Posterior vena cava (tissue), 2 donors: ENCODE measurements at places on chromosomes 2 and 18. TPM values are rescaled to one million over a fixed set of nuclear protein-coding genes. Genes with fewer than 3 reads are reported as not detected.

The BMP10 gene
- not detected for total RNA-seq

The CLEC4F gene
- total RNA-seq, result 0.32 TPM

The CXCR4 gene
- 7.8 TPM for total RNA-seq

- no peak for DNase-seq
Observed at GRCh38 chr2:56049233-56049845, 125.8 kb upstream of the EFEMP1 start.

- DNase-seq, result no peak
Observed at GRCh38 chr18:56643381-56643780, 5.0 kb upstream of the TXNL1 start.

DNA sequence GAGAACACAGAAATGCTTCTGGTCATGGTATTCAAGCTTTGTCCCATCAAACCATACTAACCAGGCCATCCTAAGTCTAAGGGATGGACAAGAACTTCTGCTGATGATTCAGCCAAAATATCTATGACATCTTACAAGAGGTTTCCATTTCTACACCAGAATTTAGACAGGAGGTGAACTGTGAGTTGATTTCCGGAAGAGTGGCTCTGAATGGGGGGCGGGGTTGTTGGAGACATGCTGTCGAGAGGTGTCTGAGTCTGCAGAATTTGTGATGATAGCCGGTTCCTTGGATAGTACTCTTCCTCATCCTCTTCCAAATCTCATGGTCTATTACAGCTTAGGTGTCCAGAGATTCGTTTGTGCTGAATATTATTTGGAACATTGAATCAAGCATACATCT lies 408.7 kb upstream of the TCF4 start:
- no peak for DNase-seq

DNA sequence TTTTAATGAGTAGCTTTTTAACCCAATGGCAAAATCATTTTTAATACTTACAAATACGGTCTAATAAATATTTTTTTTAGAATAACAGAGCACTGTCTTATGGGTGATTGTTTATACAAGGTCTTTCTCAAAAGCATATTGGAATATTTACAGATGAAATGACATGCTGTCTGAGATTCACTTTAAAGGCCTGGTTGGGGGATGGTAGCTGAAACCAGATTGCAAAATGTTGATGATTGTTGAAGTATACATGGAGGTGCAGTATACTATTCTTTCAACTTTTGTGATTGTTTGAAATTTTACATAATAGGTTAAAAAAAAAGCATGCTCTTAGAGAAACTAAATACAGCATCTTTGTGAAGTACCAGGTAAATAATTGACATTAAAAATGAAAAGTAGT lies 111.2 kb downstream of the FMNL2 start:
- DNase-seq, result no peak

The STON1 gene
- total RNA-seq, result 44.7 TPM

The RAPGEF4 gene
- total RNA-seq, result 6.2 TPM

The SERPINB2 gene
- total RNA-seq, result 0.46 TPM

DNA sequence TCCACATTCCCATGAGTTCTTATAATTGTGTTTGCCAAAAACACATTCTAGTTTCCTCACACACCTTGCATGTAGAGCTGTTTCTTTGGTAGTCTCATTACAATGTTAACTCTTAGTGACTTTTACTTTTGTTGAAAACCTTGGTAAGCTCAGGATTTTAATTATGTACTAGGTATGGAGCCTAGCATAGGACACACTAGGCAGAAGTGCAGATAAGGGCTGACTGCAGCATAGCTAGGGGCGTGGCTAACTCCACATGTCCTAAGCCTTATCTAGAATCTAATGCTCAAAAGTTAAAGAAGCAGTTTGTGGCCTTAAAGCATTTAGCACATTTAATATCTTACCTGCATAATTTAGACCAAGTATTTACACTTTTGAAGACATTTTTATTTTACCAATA lies 153.7 kb upstream of the FBXO11 start:
- no peak for DNase-seq

DNA sequence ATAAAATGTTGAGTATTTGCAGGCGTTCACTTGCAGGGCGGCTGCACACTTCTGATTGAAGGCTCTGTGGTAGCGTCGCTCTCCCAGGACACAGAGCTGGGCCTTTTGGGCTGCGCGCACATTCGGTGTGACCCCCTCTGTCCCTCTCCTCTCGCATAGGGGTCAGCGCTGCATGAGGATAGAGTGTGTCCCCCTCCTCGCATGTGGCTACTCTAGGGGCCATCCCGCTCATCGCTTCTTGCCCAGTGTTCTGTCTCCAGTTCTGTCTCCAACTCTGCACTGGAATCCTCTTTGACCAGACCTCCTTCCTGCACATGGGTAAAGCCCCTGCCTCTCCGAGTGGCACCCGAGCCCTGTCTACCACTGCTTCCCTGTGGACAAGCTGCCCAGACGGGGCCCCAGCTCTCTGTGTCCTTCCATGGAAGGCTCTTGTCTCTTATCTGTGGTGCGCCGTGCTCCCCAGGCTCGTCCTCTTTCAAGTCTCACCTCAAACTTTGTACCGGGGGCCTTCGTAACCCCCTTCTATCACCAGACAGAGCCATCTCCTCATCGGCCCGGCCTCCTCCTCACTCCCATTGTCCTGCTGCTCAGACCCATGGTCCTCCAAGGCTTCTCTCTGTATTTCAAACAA lies 278.0 kb upstream of the HDAC4 start:
- DNase-seq, result no peak

The DOK6 gene
- total RNA-seq, result 8.7 TPM

The TMEM17 gene
- total RNA-seq, result 1.5 TPM

DNA sequence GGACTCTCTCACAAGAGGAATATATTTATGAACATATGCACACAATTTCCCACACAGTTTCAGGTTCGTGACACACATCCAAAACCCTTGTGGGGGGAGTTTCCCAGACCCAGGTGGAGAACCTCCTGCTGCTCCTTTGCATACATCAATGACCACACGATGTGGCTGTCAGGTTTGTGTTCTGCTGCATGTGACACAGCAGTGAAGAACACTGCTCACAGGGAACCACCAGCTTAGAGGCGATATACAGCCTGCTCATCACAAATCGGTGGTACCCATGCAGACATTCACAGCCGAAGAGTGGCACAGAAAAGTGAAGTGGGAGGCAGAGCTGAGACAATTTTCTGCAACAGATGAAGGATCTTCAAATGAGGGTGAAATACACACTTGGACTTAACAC lies 175.6 kb upstream of the ZFP36L2 start:
- DNase-seq, result no peak

The RNF149 gene
- total RNA-seq, result 60.6 TPM

DNA sequence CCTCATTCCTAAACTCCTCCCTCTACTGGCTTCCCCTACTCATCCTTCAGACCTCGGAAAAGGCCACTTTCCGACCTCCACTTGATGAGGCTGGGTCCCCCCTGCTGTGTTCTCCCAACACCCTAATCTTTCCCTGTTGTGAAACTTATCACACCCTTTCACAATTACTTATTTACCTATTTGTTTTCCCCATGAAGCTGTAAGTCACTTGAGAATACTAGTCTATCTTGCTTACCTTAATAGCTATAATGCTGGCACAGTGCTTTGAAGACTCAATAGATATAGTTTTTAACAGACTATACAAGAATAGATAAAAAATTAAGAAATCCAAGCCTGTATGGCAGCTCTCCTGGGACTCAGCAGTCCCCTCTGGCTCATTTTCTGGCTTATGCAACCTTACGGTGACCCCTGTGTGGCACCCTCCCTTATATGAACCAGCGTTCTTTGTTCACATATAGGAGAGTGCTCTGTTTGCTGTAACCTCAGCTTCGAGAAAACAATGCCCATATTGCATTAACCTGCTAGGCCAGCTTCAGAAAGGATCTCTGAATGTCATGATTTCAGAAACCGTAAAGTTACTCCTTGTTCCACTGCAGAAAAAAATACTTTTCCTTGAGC lies 220.4 kb upstream of the PKDCC start:
- no peak for DNase-seq

DNA sequence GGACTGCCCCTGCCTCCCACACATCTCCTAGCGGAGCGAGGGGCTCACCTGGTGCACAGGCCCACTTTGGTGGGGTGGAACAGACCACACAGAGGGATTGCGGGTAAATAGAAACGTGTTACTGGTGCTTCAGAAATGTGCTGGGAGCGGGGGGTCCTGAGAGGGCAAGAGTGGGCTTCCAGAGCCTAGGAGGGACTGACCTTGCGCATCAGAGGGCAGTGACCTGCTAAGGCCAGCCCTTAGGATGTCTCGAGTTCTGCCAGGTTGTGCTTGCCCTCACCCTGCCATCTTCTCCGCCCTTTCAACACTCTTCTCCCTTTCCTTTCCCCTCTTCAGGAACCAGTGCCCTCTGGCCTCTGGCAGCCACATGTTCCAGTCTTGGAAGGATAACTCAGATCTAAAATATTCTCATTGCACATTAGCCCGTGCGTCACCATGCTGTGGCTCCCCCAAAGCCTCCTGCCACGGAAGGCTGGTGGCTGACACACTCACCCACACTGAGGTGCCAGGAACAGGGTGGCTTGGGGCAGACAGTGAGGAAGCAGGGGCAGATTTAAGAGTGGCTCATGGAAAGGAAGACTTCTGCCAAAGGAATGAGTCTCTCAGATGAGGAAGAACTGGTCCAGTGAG lies 89.6 kb downstream of the MCFD2 start:
- no peak for DNase-seq

The PLGLB2 gene
- not detected for total RNA-seq

The LRRTM1 gene
- not detected for total RNA-seq

- DNase-seq, result no peak
Observed at GRCh38 chr2:45910473-45911060, 259.1 kb downstream of the PRKCE start.

The ZNF24 gene
- 43.8 TPM for total RNA-seq

DNA sequence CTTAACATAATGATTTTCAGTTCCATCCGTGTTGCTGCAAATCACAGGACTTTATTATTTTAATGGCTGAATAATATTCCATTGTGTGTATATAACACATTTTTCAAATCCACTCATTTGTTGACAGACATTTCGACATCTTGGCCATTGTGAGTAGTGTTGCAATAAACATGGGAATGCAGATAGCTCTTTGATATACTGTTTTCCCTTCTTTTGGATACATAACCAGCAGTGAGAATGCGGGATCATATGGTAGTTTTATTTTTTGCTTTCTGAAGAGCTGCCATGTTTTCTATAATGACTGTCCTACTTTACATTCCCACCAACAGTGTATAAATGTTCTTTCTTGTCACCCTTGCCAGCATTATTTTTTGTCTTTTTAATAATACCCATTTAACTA lies 420.3 kb upstream of the CHAC2 start:
- DNase-seq, result no peak

- no peak for DNase-seq
Observed at GRCh38 chr2:31874071-31874470, 136.7 kb downstream of the MEMO1 start.

DNA sequence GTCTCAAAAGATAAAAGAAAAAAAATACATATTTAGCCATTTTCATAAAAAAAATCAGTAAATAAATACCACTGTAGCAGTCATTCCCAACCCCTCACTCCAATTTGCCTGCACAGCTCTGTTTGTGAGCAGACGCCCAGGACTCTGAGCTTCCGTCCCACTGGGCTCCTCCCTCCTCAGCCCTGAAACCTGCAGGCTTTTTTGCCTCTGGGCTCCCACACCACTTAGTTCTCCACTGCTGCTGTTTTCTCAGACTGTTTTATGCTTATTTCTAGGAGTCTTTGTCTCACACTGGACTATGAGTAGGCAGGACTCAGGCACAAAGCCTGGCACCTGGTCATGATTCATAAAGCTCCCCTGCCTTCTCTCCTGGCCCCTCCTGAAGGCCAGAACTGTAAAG lies 6.1 kb upstream of the CXCR1 start:
- DNase-seq, result no peak

The ERFE gene
- 2.3 TPM for total RNA-seq

- DNase-seq, result no peak
Observed at GRCh38 chr2:105880637-105881036, 135.9 kb downstream of the NCK2 start.

- no peak for DNase-seq
Observed at GRCh38 chr2:73841912-73842738, 13.4 kb downstream of the STAMBP start.

DNA sequence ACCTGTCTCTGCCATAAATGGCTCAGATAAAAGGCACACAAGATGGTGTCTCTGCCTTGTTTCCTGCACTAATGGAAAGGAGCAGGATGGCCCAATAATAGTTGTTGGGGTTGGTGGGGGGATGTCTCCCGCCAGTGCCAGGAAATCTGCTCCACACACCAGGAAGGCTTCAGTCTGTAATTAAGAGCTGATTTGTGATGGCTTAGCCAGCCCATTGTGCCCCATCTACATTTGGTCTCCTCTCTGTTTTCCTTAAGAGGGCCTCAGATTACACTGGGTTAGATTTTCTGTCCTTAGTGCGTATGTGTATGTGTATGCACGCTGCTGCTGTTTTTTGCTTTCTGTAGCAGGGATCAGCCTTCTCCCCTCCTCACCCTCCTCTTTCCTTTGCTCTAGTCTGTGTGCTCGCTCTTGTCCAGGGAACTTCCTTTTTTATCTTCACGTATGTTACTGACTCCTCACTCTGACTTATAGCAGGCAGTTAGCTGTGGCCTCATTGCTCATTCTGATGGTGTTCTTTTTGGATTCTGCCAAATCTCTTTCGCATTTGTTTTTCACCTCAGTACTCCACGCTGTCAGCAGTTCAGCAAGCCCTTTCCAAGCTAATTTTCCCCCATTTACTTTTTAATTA lies 33.4 kb upstream of the MGAT5 start:
- no peak for DNase-seq

DNA sequence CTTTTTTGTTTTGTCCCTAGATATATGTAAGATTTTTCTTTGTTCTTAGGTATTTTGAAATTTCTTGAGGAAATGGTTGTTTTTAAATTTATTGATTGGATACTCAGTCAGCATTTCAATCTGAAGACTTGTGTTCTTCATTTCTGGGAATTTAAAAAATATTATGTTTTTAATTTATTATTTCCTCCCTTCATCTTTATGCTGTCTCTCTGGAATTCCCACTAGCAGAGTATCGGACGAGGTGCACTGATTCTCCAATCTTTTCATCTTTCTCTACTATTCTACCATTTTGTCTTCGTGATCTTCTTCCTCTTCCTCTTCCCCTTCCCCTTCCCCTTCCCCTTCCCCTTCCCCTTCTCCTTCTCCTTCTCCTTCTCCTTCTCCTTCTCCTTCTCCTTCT lies 12.3 kb downstream of the SCTR start:
- DNase-seq, result no peak

The DUSP2 gene
- total RNA-seq, result 3.8 TPM

The PAX3 gene
- 0.37 TPM for total RNA-seq

DNA sequence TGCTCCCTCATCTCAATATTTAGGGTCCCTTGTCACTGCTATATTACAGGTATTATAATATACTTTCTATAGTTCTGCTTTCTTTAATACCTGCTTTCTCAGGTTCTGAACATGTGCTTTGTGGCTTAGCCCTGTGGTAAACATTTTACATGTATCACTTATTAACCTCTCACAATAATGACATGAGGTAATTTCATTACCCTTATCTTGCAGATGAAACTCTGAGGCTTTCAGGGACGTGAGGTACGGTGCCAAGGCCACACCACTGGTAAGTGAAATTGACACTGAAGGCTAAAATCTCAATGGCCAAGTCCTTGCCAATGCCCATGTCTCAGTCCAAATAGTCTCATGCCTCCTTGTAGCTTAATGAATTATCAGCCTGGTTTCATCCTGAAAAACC lies 21.7 kb downstream of the LINC00305 start:
- DNase-seq, result no peak

The CHRND gene
- total RNA-seq, result not detected
